Activated CD8-positive, alpha-beta memory T cell treated with anti-CD3 and anti-CD28 coated beads, Interleukin-2, amount 50 U/mL, for 48 hours (primary cell): ENCODE measurements at places on chromosomes 6 and 20.

- no peak for DNase-seq
Measured at GRCh38 chr6:133854364-133855275, 34.3 kb upstream of the TCF21 start.

GRCh38 chr6:35090734-35091133, 50.4 kb downstream of the TCP11 start:
- peak; percentile 37 for DNase-seq

GRCh38 chr6:155377061-155377460, 62.8 kb upstream of the TFB1M start:
- no peak for DNase-seq

DNA sequence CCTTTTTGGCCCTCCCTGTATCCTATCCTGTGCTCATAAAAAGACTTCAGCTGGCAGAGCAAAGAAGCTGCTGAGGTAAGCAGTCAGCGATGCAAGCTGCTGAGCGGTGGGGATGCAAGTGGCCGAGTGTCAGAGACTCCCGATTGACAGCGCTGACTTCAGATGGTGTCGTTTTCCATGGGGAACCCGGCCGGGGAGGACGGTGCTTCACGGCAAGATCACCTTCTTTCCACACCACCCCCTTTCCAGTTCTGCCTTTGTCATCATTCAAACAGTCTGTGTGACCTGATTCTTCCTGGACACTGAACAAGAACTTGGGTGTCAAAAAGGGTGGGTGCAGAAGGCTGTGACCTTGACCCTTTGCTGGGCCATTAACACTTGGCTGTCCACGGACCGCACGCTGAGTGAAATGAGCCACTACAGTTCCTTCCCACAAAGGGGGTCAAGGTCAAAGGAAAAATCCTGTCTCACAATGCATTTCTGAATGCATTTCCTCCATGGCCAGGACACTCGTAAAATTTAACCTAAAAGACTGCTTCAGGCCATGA, 52.9 kb upstream of the UNC93A start:
- no peak for DNase-seq

DNA sequence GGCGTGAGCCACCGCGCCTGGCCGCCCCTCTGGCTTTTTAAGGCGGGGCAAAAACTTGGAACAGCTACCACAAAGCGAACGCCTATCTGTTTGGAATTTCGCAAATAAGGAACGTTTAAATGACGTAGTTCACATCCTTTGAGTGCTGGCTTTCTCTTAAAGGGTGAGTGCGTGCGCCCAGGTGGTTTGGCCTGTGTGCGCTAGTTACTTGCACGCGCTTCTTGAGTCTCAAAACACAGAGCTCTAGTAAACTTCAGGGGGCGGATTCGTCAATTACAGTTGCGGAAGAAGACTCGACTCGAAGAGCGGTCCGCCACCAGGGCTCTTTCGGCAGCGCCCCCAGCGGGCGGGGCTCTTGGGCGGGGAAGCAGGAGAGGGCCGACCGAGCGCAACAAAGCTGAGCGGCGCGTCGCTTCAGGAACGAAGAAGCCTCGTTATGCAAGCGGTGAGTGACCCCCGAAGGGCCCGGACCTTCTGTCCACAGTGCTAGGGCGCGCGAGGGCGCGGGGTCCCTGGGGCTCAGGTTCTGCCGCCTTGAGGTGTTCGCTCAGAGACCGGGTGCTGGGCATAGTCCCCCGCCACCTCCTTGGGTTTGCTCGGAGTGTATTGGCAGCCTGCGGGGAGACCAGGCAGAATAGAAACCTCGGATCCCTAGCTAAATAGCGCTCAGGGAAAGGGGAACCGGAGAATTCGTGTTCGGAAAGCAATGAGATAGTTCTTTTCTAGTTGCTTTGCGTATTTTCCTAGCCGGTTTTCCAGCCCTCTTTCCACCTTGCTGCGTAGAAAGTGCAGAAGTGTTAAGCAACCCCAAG, at the start of gene SYCP2L:
TSS of gene SYCP2L (plus strand) at position 362 of the 812 bp plus-strand sequence. CDS start at position 437, 75 bp downstream.
- DNase-seq, result peak; percentile 56

DNA sequence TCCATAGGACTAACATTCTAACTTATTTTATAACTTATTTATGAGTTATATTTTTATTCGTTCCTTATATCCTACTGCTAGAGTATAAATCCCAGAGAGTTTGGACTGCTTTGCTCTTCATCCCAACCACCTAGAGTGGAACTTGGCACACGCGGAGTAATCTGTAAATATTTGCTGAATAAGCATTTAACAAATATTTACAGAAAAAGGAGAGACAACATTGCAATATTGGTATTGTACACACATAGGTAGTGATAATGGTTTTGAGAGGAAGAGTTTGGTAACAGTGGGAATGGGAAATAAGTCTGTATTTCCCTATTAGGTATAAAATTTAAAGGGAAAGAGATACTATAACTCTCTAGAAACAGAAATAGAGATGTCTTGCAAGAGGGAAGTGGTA, 634.8 kb upstream of the CITED2 start:
- no peak for DNase-seq

GRCh38 chr6:163259689-163260088, 154.8 kb upstream of the QKI start:
- no peak for DNase-seq

DNA sequence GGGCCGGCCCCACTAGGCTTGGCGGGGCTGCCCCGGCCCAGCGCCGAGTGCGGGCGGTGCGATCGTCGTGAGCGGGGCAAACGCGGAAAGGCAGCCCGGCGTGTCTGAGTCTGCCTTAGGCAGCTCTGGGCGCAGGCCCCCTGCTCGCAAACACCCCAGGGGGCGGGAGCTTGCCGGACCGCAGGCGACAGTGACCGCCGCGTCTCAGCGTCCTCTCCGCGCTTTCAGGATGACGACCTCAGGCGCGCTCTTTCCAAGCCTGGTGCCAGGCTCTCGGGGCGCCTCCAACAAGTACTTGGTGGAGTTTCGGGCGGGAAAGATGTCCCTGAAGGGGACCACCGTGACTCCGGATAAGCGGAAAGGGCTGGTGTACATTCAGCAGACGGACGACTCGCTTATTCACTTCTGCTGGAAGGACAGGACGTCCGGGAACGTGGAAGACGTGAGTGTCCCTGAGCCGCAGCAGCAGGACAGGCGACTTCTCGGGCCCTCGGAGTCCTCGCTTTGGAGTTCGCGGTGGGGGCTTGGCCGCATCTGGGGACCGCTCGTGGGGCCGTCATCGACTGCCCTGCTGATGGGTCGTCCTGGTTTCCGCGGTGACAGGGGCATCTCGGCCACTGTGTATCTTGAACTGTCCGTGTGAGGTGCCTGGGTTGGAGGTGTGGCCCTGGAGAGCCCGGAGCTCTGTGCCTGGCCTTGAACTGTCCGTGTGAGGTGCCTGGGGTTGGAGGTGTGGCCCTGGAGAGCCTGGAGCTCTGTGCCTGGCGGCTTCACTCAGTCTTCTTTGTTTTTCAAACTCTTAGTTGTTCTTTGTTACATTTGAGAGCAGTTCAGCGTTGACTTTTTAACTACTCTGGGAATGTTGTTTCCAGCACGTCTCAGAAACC, 786 bp downstream of the ADRM1 start:
- peak; percentile 65 for DNase-seq

- no peak for DNase-seq
Measured at GRCh38 chr20:61521687-61522420, 269.8 kb downstream of the CDH4 start.

DNA sequence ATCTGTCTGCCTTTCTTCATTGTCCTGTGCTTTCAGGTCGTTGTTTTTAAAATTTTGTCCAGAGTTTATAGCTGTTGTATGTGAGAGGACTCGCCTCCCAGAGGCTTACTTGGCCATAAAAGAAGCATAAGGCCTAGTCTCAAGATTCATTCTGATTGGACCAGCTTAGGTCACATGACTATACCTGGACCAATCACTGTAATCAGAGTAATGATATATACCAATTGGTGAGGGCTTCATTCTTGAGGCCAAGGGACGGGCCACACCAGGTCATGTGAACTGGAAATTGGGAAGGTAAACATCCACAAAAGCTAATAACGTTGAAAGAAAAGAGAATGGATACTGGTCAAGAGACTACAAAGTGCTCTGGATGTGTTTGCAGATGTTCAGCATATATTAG, 141.4 kb upstream of the SULF2 start:
- no peak for DNase-seq

DNA sequence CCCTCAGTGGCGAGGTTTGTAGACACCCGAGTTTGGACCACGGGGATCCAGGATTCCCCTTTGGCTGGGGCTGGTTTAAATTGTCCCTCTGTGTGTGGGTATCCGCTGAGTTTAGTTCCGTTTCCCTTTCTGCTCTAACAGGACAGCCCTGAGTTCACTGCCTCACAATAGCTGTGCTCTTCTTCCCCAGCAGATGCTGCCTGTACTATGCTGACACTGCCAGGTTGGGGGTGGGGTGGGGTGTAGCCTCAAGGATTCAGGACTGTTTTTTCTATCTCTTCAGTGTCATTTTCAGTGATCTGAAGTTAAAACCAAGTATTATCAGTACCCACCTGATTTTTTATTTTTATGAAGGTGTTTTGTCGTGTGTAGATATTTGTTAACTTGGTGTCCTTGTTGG, 655.0 kb downstream of the COL12A1 start:
- DNase-seq, result no peak

DNA sequence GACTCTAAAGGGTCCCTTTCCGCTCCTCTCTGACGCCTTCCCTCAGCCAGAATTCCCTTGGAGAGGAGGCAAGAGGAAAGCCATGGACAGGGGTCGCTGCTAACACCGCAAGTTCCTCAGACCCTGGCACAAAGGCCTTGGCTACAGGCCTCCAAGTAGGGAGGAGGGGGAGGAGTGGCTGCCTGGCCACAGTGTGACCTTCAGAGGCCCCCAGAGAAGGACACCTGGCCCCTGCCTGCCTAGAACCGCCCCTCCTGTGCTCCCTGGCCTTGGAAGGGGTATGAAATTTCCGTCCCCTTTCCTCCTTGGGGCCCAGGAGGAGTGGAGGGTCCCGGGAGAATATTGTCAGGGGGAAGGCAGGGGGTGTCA, 2.7 kb downstream of the VEGFA start:
- DNase-seq, result no peak

- DNase-seq, result no peak
Measured at GRCh38 chr6:39876111-39876510, 58.2 kb downstream of the MOCS1 start.

- DNase-seq, result no peak
Measured at GRCh38 chr6:81838724-81839426, 86.4 kb upstream of the TENT5A start.

GRCh38 chr6:79574630-79575225, 37.5 kb upstream of the LCA5 start:
- no peak for DNase-seq

DNA sequence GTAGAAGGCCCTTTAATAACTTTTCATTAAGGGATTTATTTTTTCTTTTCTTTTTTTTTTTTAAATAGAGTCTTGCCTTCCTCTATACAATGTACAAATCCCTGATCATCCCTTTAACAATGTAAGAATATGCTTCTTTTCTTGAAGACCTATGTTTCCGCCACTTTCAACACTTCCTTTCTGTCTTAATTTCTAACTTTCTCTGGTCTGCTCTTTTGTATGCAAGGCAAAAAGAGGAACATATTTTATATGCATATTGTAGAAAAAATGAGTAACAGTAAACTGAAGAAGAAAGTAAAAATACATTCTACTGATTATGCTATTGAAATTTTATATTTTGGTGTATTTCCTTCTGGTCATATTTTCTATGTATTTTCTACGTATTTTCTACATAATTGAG, 484.7 kb downstream of the TFAP2B start:
- DNase-seq, result no peak

DNA sequence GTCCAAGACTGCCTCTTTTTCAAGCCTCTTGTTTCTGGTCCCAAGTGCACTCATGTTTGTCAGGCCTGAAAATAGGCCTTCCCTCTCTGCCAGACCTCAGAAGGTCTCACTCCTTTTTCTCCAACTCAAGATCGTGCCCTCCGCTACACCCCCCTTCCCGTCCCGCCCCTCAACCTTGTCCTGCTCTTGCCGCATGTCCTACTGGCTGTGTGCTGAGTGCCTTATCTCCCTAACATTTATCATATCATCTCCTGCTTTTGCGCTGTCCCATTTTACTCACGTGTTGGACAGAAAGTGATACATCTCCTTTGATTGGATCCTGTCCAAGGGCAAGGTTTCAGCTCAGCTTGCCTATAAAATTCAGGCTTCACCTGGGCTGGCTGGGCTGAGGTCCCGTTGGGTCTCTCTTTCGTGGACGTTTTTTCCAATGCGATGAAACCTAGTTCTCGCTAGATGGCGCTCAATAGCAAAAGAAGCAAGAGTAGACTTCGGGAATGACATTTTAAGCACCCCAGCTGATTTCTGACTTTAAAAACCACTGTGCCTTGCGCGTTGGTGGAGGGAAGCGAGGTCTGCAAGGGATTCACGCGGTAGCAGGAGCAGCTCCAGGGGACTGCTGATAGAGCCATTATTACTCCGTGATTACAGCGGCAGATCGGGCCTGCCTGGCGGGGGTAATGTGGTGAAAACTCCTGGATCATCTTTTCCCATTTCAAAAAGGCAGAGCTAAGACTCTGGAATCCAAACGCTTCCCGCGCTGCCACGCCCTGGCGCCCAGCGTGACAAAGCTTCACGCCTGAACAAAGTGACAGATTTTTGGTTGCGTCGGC, 137.6 kb downstream of the IMPG1 start:
- DNase-seq, result peak; percentile 54

DNA sequence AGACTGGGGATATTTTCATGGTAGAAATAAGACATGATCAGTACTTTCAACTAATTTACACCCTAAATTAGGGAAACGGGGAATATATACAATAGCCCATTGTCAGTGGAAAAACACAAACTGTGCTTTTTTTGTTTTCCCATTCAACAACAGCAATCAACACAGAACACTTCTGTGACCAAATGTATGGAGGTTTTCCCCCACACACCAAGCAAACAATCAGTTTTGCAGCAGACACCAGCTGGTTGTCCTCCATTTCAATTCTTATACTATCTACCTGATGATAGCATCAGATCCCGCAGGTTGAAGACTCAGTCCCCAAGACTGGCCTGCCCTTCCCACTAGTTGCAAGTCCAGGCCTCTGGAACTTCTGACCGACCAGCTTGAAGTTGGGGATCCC, 4.5 kb downstream of the HINT3 start:
- DNase-seq, result no peak

- no peak for DNase-seq
Measured at GRCh38 chr6:136747507-136747906, 44.8 kb downstream of the MAP3K5 start.

DNA sequence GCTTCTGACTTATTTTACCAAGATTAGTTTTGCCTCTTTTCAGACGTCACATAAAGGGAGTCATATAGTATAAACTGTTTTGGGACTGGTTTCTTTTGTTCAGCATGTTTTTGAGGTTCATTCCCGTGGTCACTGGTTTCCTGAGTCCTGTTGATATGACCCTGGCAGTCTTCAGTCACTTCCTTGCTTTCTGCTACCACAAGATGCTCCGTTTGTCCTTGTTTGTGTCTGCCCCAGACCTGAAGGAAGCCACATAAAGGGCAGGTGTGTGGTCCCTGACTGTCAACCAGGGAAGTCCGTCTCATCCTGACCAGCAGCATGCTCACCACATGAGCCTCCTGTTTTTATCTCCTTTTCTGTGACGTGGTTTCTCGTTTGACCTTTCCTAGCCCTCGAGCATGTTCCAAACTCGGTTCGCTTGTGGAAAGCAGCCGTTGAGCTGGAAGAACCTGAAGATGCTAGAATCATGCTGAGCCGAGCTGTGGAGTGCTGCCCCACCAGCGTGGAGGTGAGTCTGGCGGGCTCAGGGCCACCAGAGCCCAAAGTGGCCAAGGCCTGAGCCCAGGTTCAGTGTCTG, 26.1 kb upstream of the C20orf204 start:
- no peak for DNase-seq
